ENCODE measurements at places on chromosomes 3 and 15.
A peak's percentile ranks its signal among the peaks of the same experiment; 100 is the strongest.

DNA sequence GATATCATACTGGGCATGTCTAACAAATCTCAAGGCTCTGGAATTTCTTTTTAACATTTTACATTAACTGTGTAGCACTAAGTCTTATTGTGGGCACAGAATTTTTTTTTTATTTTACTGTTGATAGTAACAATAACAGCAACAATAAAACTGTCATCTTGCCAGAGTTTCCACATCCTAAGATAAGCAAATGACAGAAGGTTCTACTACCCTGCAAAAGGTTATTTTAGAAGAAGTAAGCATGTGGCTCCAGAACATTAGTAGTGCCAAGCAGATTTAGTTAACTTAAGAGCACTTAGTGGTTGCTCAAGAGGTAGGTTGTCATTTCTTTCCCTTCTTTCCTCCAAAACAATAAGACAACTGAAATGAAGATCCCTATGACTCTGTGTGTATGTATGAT lies 743.0 kb upstream of the CBLB start:
- DNase-seq: peak; percentile 55

DNA sequence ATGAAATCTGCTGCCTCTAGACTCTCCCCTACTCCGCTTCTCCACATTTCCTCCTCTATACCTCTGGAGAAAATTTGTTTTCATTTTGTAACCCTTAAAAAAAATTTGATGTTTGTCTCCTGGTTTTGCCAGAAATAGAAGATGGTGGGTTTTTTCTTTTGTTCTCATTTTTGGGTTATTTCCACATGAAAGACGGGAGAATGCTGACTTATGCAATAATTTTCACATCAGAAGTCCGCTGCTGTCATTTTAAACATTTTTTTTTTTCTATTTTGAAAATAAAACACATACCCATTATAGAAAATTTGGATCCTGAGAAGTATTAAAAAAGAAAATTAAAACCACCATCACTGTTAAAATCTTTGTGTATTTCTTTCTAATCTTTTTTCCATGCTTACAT lies 320.8 kb upstream of the NR2E3 start:
- DNase-seq: no peak

DNA sequence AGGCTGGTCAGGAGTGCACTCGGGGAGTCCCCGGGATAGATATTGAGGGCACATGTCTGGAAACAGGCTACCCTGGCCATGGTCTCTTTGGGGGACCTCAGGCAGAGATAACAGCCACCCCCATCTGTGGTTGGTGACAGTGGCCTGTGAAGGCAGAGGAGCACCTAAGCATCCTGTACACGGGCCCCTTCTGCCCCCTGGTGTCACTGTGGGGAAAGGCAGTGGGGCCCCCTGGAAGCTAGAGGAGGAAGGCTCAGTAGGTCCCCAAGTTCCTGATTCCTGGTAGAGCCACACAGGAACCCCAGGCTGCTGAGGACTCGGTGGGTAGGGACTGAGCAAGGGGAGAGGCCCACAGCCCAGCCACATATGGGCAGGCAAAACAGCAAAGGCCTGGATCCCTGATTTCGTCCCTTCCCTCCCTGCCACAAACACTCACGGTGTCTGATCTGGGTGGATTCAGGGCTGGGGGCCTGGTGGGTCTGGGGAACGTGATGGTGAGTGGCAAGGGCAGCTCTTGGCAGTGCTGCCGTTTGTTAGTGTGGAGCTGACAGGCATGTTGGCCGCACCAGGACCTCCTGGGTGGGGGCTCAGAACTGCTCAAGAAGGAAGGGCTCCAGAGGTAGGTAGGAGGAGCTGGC lies 14.1 kb upstream of the CXCR6 start:
- no peak for DNase-seq

DNA sequence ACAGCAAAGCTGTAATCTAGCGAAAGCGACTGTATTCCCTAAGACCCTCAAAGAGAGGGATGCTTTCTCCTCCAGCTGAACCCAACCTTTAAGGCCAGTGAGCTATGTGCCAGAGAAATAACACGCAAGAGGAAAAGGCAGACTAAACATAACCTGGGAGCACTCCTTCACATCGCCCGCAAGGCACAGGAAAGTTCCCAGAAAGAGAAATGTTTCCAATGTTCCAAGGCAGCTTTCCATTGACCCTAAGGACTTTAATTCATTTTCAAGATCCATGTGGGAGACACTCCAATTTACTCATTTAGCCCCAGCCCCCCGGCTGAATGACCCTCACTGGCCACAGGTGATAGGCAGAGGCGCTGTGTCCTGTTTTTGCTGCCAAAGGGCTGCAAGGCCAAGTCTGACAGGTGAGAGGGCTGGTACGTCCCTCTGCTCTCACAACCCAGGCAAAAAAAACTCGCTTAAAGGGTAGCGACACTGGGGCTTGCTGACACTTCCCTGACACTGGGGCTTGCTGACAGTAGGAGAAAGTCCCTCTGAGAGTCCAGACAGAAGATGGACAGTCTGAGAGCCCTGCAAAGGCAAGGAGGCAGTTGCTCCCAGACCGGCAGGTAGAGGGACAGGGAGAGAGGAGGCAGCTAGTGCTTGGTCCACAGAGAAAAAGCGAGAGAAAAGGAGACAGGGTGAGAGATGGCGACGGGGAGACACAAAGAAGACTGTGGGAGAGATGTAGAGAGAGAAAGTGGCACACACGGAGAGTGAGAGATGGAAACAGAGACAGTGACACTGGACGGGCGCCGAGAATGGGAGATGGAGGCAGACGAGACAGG lies 702 bp downstream of the ARHGEF3 start:
- DNase-seq: no peak

GRCh38 chr3:148372206-148372875 lies 325.4 kb upstream of the AGTR1 start:
- DNase-seq: peak; percentile 6

DNA sequence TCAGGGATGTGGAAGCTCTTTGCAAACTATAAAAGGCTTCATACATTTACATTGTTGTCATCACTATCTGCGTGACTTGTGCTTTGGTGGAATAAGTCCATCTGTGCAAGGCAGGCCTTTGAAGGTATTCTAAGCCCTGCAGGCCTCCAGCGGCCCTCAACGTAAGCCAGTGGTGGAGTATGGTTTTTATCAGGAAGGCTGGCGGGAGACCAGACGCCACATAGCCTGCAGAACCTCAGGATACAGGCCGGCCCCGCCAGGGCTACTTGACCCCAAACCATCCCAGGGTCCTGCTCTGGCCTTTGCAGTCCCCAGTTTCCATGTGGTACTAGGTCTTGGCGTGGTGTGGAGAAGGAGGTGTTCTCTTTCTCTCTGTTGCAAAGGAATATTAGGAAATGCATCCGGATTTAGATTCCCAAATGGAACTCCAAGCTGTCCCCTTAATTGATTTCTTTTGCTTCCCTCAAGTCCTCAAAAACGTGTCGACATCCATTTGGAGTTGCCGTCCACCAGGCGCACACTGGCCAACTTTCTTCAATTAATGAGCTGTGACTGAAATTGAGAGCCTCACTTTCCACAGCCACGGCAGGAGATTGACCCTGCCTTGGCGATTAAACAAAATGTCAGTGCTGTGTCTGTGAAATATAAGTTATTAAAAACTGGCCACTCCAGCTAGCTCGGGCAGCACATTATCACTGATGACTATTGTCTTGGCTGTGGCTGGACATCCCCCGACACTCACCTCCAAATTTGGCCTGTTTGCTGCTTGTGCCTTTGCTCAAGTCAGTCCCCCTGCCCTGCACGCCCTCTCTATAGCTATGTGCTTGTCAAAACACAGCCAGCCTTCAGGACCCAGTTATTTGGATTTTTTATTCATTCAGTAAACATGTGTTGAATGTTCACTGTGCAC lies 239.8 kb upstream of the TLE3 start:
- DNase-seq: peak; percentile 64

DNA sequence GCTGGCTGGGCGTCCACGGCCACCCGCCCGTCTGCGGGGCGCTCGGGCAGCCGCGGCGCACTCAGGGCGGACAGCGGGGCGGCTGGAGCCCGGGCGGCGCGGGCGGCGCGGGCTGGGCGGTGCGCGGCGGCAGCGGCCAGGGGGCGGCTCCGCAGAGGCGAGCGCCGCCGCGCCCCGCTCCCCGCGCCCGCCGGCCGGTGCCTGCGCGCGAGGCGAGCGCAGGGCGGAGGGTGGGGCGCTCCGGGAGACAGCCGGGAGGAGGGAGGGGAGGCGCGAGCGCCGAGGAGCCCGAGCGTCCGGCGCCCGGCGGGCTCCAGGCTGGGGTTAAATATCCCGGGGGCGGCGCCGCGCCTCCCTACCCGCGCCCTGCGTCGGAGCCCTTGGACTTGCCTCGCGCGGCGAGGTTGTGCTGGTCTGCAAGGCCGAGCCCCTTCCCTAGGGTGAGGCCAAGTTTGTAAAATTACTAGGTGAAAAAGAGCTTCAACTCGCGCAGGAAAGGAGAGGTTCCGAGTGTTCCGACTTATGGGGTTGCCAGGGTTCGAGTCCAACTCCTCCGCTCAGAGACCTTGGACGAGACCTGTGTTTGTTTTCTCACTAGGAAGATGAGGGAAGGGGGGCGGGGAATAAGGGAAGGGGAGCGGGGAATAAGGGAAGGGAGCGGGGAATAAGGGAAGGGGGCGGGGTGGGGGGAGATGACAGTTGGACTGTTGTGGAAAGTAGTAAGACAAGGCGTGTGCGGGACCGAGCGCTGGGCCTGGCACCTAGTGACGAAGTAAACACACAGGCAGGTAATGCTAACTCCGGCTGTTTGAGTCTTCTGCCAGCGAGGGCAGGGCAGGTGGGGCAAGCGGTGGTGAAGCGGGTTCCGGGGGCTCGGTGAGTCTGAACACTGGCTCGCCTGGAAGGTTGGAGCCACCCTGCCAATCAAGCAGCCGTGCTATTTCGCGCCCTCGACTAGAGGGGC lies at the start of gene TNFAIP8L3:
TSS of gene TNFAIP8L3 (minus strand) at position 301 of the 964 bp plus-strand sequence. CDS start 311 bp downstream, outside the sequence.
- no peak for DNase-seq

DNA sequence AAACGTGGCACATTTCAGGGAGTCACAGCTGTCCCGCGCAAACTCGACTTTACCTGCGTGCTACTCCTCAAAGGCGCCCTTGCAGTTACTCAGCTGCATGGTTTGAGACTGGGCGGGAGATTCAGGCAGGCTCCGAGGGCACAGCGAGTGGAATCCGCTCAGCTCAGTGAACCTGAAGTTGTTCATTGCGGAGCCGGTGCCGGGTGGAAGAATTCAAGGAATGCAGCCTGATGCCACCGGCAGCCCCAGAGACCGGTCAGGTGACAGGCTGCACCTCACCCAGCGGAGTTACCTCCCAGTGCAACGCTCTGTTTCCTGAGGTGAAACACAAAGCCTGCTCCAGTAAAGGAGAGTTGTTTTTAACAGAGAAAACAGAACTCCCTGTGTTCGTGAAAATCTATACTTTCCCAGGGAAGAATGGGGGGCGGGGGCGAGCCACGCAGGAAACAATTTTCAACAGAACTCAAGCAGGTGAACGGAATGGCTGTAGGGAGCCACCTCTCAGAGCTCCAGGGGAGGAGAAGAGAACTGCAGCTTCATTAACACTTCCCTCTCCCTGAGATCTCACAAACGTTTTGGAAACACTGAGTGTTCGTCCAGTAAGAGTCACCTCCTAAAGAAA lies 3.8 kb downstream of the VEPH1 start:
- peak; percentile 13 for DNase-seq

DNA sequence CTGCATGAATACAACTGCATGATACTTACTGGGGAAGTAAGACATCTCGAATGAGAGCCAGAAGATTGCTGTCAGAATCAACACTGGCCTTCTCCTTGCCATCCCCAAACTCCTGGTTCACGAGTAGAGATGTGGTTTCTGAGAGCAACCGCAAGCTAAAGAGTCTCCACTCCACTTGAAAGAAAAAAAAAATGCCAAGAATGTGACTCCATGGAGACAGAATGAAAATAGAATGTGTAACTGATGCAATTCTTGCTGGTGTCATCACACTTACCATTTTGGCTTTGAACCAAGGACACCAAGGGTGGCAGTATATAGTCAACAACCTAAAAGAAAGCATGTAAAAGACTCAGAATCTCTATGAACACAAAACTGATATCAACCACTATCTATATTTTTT lies 280.4 kb downstream of the ULK4 start:
- peak; percentile 96 for DNase-seq

DNA sequence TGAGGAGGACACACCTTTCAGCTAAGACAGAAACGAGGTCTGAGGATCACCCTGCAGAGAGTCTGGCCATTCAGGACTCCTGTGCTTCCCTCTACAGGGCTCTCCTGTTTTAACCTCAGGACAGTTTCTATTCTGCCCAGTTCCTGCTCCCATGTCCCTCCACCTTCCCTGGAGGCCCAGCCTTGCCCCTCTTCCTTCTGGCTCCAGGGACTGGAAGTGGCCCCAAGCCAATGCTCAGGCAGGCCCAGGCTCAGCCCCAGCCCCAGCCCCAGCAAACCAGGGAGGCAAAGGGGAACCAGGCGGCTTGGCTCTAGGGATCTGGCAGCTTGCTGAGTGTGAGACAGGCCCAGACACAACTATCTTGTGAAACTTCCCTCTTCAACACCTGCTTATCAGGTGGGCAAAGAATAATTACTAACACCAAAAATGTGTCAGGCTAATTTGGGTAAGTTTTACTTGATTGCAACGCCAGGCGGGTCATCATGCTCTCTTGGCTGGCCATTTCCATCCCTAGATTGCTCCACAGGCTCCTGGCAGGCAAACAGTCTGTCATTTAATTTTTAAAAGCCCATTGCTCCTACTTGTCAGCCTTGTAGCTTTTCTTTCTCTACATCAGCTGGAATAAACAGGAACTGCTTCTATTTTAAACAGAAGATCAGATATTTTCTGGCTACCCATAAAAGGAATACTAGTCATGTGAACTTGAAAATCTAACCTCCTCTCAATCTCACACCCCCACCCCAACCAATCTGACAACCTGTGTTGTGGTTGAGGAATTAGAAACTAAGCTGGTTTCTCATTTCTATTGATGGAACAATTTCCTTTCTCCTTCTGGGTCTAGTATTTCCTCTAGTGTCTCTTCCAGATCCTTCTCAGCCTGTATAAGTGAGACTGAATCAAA lies 33.5 kb downstream of the UPK1B start:
- no peak for DNase-seq

GRCh38 chr3:61627768-61628185 lies 66.4 kb downstream of the PTPRG start:
- DNase-seq: peak; percentile 99

- no peak for DNase-seq
These were observed 10.3 kb downstream of the SV2B start for GRCh38 chr15:91110407-91110806.

- no peak for DNase-seq
These were observed 7.9 kb downstream of the RBP2 start for GRCh38 chr3:139468399-139468798.

- peak; percentile 5 for DNase-seq
These were observed 459 bp upstream of the ADCY5 start for GRCh38 chr3:123449102-123449996.

DNA sequence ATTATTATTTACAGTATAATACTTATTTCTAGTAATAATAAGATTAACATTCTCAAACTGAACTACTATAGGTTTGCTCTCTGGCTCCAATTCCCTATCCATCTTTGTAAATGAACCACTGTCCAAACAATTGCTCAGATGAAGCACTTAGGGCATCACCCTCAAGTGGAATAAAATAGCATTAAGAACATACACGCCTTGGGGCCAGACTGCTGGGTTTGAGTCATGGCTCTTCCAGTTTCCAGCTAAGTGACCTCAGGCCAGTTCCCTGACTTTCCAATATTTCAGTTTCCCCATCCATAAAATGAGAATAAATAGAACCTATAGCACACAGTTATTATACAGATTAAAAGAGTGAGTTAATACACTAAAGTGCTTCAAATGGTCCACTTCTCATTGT lies 507.2 kb downstream of the MAGI1 start:
- DNase-seq: no peak

- no peak for DNase-seq
These were observed 13.5 kb downstream of the OCA2 start for GRCh38 chr15:28085489-28086174.

GRCh38 chr3:58336135-58336882 lies 3.6 kb downstream of the PXK start:
- peak; percentile 90 for DNase-seq

GRCh38 chr3:14791343-14791945 lies 27.3 kb upstream of the FGD5 start:
- peak; percentile 16 for DNase-seq
